ENCODE measurements at places on chromosomes 12 and 14. TPM values are rescaled to one million over a fixed set of nuclear protein-coding genes. Genes with fewer than 3 reads are reported as not detected.

- no peak for DNase-seq
Measured at GRCh38 chr12:90229407-90230170, 521.0 kb upstream of the ATP2B1 start.

ACSM4 gene
- not detected for total RNA-seq

DNA sequence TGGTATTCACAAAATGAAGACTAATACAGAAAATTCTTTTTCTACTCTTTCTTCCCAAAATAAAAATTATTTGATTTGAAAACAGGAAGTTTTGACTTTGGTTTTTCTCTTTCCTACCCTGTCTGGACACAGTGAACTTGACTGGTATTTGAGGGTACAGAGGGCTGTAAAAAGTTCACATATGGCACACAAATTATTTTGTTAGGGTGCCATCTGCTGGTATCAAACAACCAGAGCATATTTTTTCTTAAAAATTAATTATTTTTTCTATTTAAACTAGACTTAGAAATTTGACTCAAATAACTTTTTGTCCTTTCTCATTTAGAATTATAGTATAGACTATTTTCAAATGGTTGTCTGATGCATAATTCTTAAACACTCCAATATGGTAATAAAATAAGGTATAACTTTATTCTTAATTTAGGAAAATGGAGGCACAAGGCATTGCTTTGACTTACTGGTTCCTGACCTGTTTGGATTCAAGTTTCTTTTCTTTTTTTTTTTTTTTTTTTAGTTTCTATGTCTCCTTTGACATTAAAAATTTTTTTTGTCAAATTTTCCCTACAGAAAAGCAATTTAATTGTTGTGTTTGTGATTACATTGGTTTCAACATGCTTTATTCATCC, 390.6 kb downstream of the PRKD1 start:
- no peak for DNase-seq

DNA sequence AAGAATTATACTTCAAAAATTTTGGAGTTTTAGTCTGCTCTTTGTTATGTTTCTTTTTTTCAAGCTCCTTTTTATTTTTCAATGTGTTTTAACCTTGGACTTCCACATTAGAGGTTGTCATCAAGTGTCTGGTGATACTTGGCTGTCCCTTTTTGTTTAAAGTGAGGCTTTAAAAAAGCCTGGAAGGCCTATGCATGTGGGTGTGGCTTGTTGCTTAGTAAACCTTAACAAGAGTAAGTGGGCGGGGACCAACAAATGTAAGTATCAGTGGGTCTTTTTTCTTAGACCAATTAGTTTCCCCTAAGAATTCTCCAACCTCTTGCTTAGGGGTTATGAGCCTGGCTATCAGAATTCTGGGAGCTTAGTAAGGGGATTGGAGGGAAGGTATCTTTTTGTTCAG, 26.4 kb downstream of the HCFC2 start:
- no peak for DNase-seq

GRCh38 chr12:46891306-46891705, 65.5 kb upstream of the SLC38A4 start:
- DNase-seq = no peak

BEGAIN gene
- 5.9 TPM for total RNA-seq

HCAR1 gene
- total RNA-seq = 0.54 TPM

Measured in activated naive CD8-positive, alpha-beta T cell treated with anti-CD3 and anti-CD28 coated beads for 36 hours (primary cell).